ENCODE measurements at places on chromosomes 6 and 20.

DNA sequence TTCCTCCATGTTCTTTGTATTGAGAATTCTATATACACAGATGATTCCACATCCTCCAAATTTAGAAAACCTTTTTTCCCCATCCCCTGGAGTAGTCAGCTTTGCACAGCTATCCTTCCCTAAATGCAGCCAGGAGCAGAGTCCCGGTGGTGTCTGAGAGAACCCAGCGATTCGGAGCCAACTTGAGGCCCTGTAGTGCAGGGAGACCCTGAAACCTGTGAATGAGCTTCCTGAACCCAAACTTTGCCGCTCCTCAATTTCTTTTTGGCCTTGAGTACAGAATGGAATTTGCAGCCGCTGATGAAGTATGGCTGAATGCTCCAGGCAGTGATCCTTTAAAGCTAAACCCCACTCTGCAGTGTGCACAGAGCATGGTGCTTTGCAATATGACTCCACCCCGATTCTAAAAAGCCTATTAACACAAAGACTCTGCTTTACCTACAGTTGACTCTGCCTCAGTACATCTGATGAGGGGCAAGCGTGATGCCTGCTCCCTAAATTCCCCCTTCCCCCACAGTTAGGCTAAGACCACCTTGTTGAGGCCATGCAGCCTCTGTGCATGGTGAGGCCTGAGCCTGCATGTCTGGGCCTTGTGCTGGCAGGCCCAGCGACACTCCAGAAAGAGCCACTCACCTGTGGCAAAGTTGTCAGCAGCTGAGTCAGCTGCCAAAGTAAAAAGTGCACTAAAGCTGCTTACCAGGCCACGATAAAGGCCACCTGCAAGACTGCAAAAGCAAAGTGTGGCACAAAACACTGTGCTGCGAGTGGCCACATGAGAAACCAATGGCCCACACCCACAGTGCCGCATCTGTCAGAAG lies 82.1 kb downstream of the PLEKHG1 start:
- peak overlapping the region; percentile 75 for H3K27ac ChIP-seq
- H3K27me3 ChIP-seq, result no peaks in the 10 kb centered on the region
- H3K4me3 ChIP-seq, result no peak overlapping the region
- peaks cover 55% of the 10 kb centered on the region for H3K4me1 ChIP-seq
- DNase-seq, result no peak

GRCh38 chr6:77457720-77458349 lies 5.5 kb downstream of the HTR1B start:
- no peak overlapping the region for H3K4me3 ChIP-seq
- no peak for DNase-seq
- peaks cover 16% of the 10 kb centered on the region for H3K27me3 ChIP-seq
- no peaks in the 10 kb centered on the region for H3K36me3 ChIP-seq
- no peaks in the 10 kb centered on the region for H3K4me1 ChIP-seq

DNA sequence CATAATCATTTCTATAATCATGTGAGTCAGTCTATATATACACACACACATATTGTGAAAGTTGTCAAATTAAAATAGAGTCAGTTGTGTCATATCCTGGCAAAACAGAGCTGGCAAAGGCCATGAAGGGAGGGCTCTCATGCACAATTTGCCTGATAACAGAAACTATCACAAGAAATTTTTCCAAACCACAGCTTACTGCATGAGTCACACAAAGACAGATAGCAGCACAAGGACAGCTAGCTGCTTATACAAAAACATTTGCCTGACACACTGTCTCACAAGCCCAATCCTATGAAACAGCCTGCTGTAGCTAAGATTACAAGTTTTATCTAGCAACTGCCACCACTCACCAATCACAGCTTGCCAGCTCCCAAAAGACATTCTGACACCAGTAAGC lies 848.5 kb upstream of the MAN1A1 start:
- no peaks in the 10 kb centered on the region for H3K27me3 ChIP-seq
- H3K4me1 ChIP-seq, result no peaks in the 10 kb centered on the region
- H3K4me3 ChIP-seq, result no peak overlapping the region
- no peaks in the 10 kb centered on the region for H3K36me3 ChIP-seq

DNA sequence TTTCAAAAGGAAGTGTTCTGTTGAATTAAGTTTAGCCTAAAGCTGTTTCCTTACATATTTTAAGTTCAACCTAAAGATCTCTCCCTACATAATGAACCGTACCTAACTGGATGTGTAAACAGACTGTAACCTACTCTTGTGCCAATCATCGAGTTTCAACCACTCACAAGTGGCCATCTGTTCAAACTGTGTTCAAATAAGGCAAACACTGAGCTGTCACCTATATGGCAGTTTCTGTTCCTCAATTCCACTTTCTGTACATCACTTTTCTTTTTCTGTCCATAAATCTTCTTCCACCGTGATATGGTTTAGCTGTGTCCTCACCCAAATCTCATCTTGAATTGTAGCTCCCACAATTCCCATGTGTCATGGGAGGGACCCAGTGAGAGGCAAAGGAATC lies 428.6 kb downstream of the HACE1 start:
- H3K4me3 ChIP-seq, result no peak overlapping the region
- H3K27ac ChIP-seq, result no peak overlapping the region
- H3K27me3 ChIP-seq, result no peaks in the 10 kb centered on the region
- no peaks in the 10 kb centered on the region for H3K36me3 ChIP-seq
- DNase-seq, result no peak

DNA sequence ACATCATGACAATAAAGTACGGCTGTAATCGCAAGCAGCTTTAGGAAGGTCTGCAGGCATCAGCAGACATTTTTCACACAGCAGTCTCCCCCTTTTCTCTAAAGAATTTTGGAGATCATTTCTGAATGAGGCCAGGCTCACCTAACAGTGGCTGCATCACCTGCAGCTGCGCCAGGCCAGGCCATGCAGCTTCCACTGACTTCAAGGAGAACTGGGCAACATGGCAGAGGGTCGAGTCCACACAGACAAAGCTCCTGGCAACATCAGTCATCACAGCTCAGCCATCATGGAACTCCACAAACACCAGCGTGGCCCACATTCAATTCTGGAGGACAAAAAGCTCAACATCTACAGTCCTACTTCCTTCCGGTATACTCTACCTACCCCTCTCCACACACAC lies 17.8 kb upstream of the FOXC1 start:
- no peak for DNase-seq
- no peaks in the 10 kb centered on the region for H3K4me1 ChIP-seq
- H3K27ac ChIP-seq, result no peak overlapping the region
- H3K36me3 ChIP-seq, result no peaks in the 10 kb centered on the region

DNA sequence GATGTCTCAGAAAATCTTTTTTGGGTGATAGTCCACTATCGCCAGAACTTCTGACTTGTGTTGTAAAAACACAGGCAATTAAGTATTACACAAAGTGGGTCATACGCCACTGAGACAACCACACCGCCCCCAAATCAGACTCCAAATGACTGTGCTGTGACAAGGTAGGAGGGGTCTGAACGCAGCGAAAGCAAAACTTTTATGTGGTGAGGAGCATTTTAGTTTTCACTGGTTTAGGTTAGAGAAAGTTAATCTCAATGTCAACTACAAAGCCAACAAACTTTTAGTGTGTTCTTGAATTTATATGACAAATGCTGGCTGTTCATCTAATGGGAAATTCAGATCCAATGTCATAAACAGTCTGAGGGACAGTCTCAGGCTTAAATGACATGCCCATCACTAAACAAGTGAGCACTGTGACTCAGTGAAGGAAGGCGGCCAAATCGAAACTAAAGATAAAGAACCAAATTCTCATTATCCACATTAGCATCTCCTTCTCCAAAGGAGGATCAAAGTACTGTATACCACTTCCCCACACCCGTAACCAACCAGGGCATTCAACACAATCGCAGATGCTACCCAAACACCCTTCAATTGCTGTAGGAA lies 186.7 kb downstream of the GJA10 start:
- H3K27ac ChIP-seq, result peak overlapping the region; percentile 9
- no peak for DNase-seq

GRCh38 chr6:168455847-168456530 lies 15.0 kb downstream of the SMOC2 start:
- H3K36me3 ChIP-seq, result no peaks in the 10 kb centered on the region
- no peaks in the 10 kb centered on the region for H3K4me1 ChIP-seq
- no peaks in the 10 kb centered on the region for H3K27me3 ChIP-seq
- H3K27ac ChIP-seq, result no peak overlapping the region
- no peak overlapping the region for H3K4me3 ChIP-seq
- DNase-seq, result no peak

DNA sequence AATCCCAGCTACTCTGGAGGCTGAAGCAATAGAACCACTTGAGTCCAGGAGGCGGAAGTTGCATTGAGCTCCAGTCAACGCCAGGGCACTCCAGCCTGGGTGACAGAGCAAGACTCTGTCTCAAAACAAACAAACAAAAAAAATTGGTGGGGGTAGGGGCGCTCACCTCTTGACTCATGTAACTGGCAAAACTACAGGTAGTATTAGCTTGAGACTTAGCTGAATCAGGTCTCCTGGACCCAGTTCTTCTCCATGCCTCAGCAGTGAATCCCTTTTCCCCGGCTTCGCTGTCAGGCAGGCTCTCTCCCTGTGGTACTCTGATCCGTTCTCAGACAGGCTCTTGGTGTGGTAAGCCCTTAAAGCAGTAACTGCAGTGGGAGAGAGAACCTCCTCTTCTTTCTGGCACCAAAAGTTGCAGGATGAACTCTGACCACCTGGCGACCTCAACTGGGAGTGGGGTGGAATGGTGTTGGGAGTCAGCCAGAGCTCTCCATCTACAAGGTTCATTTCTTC lies 12.9 kb downstream of the SLC9A8 start:
- H3K27me3 ChIP-seq, result no peaks in the 10 kb centered on the region
- no peak overlapping the region for H3K27ac ChIP-seq

- no peaks in the 10 kb centered on the region for H3K36me3 ChIP-seq
- no peak overlapping the region for H3K27ac ChIP-seq
- H3K27me3 ChIP-seq, result peaks cover 12% of the 10 kb centered on the region
- DNase-seq, result no peak
- H3K4me1 ChIP-seq, result no peaks in the 10 kb centered on the region
- H3K4me3 ChIP-seq, result no peak overlapping the region
Observed at GRCh38 chr20:40706977-40707582, 18.0 kb upstream of the MAFB start.
